ENCODE measurements at places on chromosomes 3 and 15. TPM values are rescaled to one million over a fixed set of nuclear protein-coding genes. Genes with fewer than 3 reads are reported as not detected.

The TGM4 gene
- 0.34 TPM for total RNA-seq

The LIPC gene
- total RNA-seq, result not detected

The VIPR1 gene
- 6.2 TPM for total RNA-seq

The OCA2 gene
- total RNA-seq, result 2.5 TPM

The ABHD17C gene
- 25.6 TPM for total RNA-seq

The ITGA11 gene
- under 0.01 TPM for total RNA-seq

The SLC51A gene
- total RNA-seq, result not detected

The TNFAIP8L3 gene
- 4.1 TPM for total RNA-seq

The PGBD4 gene
- total RNA-seq, result 2.4 TPM

The CAMKV gene
- not detected for total RNA-seq

The GOLGA8S gene
- not detected for total RNA-seq

The GHRL gene
- not detected for total RNA-seq

The ARHGAP31 gene
- 0.85 TPM for total RNA-seq

The ZNF385D gene
- not detected for total RNA-seq

The FBXO40 gene
- total RNA-seq, result not detected

The SLC41A3 gene
- 54.5 TPM for total RNA-seq

The PAK6 gene
- total RNA-seq, result 20.3 TPM

The GOLGA6L7 gene
- not detected for total RNA-seq

The TERB2 gene
- total RNA-seq, result not detected

The SERPINI2 gene
- not detected for total RNA-seq

The PLSCR5 gene
- not detected for total RNA-seq

The ALDH1A3 gene
- 355 TPM for total RNA-seq
